ENCODE measurements at places on chromosomes 2 and 18.
A peak's percentile ranks its signal among the peaks of the same experiment; 100 is the strongest.

- no peaks in the 10 kb centered on the region for H3K36me3 ChIP-seq
- no peak overlapping the region for H3K27ac ChIP-seq
- H3K4me1 ChIP-seq: peaks cover 7% of the 10 kb centered on the region
- H3K27me3 ChIP-seq: no peaks in the 10 kb centered on the region
Observed at GRCh38 chr2:54090521-54091117, 24.8 kb upstream of the ACYP2 start.

DNA sequence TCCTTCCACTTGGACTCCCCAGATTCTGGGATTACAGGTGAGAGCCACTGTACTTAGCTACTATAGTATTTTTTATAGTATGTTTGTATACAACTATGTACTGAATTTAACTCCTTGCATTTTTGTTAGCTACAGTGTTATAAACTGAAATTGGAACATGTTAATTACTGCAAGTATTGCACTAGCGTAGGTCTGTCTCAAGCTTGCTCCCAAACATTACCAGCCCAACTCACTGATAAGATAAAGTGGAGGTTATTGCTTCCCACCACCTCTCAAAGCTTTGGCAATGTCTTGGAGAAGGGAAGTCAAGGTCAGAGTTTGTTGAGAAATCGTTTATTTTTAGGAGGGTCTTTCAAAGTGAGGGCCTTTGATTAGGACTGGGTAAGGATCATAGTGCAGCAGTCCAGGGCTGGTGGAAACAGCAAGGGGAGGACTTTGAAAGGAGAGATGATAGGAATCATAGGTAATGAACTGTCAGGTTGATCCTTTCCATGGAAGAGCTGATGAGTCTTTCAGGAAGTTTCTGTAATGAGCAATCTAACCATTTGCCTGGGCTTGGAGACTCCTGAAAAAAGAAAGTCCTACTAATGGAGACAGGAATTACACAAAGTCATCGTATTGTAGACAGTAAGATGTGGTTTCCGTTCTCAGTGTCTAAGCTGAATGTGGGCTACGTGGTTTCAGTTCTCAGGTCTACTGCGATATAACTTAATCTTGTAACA is 257.1 kb downstream of the MYO3B start:
- peaks cover 23% of the 10 kb centered on the region for H3K4me1 ChIP-seq
- no peak overlapping the region for H3K27ac ChIP-seq
- DNase-seq: peak; percentile 48
- peaks cover 39% of the 10 kb centered on the region for H3K27me3 ChIP-seq

DNA sequence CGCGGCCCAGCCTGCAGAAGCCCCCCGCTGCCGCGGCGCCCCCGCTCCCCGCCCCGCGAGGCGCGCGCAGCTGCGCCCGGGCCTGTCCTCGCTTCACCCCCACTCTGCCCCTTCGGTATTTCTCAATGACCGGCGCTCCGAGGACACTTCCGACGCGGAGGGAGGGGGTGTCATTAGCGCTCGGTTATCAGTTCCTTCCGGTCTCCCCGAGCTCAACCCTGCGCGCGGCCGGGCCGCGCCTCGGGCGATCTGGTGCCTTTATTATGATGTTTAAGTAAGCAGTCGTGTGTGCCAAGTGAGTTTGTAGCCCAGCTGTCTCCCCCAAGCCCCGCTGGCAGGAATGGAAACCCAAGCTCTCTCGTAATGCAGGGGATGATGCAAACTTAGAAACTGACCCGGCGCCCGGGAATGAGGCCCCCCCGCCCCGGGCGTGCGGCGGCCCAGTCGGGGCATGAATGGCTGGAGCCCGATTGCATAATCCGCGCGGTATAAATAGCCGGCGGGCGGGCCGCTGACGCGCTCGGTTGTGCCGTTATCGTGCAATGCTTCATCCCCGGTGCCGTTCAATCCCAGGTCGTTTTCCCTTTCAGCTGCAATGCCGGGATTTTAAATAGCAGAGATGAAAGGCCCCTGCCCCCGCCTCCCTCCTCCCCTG is 3.9 kb upstream of the SPRED2 start:
- peaks cover 13% of the 10 kb centered on the region for H3K4me1 ChIP-seq
- peak; percentile 56 for DNase-seq
- H3K4me3 ChIP-seq: peak overlapping the region; percentile 87
- H3K36me3 ChIP-seq: peaks cover 2% of the 10 kb centered on the region

DNA sequence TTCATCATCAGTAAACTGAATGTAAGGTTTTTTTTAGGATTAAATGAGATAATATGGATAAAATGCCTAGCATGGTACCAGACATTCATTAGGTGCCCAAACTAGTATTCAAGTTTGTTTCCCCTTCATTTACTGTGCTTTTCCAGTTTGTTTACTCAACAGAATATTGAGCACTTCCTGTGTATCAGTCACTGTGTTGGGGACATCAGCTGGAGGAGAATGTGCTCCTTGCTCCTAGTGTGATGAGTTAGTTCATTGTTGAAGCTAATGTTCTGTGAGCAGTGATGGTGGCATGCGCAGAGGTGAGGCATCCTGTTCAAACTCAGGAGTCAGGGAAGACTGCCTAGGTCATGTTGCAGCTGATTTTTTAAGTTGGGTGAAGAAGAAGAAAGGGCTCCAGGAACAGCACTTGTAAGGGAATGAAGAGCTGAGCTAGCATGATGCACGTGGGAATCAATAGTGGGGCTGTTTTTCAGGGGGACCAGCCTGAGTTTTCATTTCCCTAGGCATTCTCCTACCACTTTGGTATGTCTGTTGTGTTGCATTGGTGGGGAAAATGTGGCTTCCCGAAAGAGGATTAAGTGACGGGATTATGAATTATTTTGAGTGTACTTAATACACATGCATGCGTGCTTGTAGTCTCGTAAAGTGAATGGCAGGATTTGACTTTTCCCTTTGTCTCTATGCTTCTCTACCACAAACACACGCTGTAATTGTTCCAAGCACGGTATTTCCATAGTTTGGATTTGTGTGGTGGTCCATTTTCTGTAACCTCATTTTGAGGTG is 23.7 kb downstream of the TTLL4 start:
- DNase-seq: no peak
- no peak overlapping the region for H3K4me3 ChIP-seq
- H3K36me3 ChIP-seq: peaks cover 19% of the 10 kb centered on the region
- no peaks in the 10 kb centered on the region for H3K27me3 ChIP-seq

DNA sequence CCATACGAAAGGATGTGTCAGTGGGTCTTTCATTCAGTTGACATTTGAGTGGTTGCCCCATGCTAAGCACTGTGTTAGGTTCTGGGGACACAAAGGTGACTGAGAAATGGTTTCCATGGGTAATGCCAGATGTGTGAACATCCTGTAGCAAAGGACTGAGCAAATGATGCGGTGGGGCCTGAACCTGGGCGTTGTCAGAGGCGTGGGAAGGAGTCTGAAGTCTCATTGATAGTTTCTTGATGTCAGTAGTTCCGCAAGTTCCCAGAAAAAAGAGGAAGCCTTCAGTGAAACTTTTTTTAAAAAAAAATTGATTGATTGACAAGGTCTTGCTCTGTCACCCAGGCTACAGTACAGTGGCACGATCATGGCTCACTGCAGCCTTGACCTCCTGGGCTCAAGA is 56.9 kb downstream of the LIMS1 start:
- peaks cover 3% of the 10 kb centered on the region for H3K36me3 ChIP-seq
- no peak overlapping the region for H3K27ac ChIP-seq

DNA sequence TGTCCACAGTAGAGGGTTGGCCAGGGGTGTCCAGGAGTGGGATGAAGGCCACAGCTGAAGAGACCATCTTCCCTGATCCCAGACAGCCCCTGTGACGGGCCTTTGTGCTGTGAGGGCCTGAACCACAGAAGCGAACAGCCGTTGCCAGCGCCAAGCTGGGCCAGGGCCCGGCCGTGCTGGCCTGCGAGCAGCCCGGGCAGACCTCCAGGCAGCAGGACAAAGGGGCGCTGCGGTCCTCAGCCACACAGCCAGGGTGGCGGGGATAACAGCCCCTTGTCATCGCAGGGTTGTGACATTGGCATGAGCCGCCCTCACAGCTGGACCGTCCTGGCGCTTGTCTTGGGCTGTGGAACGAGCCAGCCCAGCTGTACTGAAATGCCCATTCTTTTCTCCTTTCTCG is 161.1 kb downstream of the FAM210A start:
- H3K27ac ChIP-seq: no peak overlapping the region
- H3K27me3 ChIP-seq: no peaks in the 10 kb centered on the region
- DNase-seq: no peak

DNA sequence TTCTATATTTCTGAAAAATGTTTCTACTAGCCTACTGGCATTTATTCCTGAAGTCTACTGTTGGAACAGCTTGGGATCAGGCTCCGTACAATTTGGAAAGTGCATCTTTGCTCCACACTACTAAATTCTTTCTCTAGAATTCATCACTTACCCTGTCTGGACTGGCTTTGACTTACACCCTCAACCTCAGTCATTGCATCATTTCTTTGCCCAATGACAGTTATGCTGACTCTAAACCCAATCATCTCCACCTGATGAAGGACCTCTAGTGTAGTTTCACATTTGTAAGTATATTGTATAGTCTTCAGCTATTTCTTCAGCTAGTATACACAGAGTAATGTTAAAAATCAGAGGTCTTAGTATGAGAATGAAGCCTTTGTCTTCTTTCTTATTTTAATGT is 359.6 kb upstream of the MC4R start:
- no peaks in the 10 kb centered on the region for H3K36me3 ChIP-seq
- no peak overlapping the region for H3K27ac ChIP-seq
- no peak overlapping the region for H3K4me3 ChIP-seq
- H3K4me1 ChIP-seq: no peaks in the 10 kb centered on the region

Measured in activated CD8-positive, alpha-beta T cell treated with anti-CD3 and anti-CD28 coated beads, Interleukin-2, amount 10 ng/mL, durations not matched to agents 7 days and 5 days (primary cell).